ENCODE measurements at places on chromosomes 5 and 9.

DNA sequence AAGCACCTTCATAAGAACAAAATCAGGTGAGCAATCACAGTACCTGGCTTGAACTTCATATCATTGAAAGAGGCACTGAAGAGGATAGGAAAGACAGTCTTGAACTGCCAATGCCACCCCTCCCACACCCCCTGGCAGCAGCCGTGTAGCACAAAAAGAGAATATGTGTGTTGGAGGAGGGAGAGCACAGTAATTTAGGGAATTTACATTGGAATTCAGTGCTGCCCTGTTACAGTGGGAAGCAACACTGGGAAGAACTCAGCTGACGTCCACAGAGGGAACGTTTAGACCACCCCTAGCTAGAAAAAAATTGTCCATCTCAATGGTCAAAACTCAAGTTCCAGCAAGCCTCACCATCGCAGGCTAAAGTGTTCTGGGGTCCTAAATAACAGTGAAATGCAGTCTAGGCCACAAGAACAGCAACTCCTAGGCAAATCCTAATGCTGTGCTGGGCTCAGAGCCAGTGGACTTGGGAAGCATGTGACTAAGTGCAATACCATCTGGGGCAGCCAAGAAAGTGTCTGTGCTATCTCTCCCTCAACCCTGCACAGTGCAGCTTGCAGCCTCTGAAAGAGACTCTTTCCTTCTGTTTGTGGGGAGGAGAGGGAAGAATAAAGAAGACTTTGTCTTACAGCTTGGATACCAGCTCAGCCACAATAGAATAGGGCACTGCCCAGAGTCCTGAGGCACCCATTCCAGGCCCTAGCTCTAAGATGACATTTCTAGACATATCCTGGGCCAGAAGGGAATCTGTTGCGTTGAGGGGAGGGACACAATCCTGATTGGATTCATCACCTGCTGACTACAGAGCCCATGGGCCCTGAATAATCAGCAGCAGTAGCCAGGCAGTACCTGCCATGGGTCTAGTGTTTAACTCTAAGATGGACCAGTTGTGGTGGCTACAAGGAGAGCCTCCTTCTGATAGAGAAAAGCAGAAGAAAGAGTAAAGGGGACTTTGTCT, 62.1 kb upstream of the VLDLR start:
- no peak for DNase-seq

DNA sequence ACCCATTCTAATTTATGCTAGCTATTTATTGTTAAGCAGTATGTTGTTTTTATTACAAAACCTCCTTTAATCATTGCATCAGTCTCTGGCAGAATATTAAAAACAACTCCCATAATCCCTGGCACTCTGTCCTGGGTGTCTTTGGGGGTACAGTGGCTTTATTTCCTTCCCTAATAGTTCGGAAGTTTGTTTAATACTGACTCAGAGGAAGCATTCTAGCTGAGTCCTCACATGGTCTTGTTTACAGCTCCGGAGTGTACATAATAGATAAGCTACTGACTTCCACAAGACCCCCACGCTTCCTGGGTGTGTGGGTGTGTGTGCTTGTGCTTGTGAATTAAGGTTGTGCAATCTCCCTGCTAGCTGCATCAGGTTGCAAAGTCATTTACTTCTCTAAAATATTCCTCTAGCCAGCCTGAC, 149.8 kb upstream of the CDKN2B start:
- DNase-seq, result no peak

DNA sequence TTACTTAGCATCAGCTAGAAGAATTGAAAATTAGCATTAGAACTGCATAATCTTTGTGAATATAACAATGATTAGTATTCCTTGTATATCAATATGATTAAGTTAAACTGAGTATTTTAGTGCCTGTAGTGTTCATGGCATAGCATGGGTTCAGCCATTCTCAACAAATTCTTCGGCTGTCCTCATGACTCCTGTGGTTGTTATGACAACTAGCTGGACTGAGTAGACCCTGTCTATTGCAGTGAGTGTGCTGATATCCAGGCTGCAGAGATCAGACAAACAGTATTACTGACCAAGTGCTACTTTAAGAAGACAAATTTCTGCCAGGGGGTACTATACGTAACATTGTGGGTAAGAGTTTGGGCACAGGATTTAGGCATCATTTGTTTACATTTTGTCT, 125.9 kb downstream of the NUDT12 start:
- no peak for DNase-seq

DNA sequence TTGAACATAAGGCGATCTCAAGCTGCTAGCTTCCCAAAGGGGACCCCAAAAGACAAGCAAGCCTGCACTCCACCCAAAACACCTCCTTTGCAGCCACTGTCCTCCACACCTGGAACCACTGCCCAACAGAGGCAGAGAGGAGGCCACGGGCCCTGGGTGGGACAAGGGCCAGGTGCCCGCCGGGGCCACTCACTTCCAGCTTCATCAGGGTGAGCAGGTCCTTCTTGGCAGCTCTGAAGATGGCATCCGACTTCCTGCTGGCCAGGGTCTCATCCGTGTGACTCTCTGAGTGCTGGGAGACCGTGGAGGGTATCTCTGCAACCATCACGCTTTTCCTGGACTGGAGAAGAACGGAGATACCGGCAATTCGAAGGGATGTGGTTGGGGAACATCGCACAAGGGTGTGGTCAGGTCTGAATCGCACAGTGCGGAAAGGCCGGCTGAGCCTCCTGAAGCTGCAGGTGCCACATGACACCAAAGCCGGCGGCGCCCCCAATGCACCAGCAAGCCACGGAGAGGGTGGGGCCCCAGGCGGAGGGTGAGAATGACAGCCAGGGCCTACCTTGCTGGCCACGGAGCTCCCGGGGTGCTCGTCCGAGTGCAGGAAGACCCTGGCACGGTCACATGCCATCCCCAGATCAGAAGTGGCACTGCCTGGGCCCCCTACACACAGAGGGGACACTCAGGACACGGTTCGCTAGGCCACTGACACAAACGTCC, 44.6 kb downstream of the PNPLA7 start:
- DNase-seq, result no peak

GRCh38 chr5:144731786-144732185, 561.1 kb downstream of the KCTD16 start:
- no peak for DNase-seq

DNA sequence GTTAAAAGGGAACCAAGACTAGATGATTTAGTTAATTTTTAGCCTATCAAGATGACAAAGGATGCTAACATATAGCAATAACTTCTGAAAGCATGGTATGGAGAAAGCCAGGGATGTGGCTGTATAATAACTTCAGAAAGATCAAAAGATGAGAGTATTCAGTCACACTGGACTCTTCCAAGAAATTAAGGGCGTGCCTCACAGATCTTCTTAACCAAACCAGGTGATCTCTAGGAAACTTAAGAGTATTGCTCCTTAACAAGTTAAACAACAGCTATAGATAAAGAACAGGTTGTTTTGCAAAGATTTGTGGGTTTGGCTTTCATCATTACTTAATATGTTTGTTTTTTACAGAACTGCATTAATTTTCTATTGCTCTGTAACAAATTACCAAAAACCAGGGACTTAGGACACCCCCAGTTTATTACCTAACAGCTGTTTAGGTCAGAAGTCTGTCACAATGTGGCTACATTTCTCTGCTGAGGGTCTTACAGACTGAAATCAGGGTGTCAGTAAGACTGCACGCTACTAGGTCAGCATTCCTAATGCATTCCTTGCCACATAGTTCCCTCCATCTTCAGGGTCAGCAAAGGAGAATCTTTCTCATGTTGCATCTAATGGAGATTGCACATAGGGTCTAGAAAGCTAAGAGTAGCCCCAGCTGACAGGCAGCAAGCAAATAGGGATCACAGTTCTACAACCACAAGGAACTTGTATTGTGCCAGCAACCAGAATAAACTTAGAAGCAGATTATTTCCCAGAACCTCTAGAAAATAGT, 113.8 kb downstream of the WDR70 start:
- no peak for DNase-seq

DNA sequence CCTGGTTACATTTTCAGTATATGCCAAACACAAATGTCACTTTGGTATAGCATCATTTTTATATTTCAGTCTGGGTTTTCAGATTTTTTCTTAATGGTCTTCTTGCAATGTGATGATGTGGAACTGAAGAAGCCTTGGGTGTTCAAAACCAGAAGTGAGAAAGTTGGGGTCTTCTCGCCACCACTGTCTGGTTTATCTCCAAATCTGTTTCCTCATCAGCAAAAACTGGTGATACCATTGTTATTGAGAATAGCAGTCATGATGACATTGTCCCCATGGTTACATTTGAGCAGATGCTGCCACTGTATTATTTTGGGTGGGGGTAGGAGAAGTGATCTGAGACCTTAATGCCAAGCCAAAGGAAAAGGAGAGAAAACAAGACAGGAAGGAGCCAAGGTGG, 85.9 kb upstream of the MAP3K1 start:
- DNase-seq, result no peak

DNA sequence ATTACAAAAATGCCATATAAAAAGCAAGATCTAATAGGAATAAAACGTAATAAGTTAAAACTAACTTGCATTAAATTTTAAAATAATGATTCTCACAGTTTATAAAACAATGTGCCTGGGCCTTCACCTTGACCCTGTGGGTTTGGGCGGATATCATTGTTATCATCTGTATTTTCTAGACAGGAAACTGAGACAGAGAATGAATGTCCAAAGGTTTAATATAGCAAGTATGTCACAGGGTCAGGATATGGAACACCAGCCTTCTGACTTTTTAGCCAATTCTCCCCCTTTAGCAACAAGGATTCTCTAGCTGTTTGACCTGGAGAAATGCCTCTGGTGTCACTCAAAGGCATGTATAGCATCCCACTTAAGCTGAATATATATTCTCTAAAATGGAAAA, 67.2 kb downstream of the ITGA1 start:
- no peak for DNase-seq

GRCh38 chr9:93648181-93648580, 71.8 kb downstream of the PHF2 start:
- no peak for DNase-seq

DNA sequence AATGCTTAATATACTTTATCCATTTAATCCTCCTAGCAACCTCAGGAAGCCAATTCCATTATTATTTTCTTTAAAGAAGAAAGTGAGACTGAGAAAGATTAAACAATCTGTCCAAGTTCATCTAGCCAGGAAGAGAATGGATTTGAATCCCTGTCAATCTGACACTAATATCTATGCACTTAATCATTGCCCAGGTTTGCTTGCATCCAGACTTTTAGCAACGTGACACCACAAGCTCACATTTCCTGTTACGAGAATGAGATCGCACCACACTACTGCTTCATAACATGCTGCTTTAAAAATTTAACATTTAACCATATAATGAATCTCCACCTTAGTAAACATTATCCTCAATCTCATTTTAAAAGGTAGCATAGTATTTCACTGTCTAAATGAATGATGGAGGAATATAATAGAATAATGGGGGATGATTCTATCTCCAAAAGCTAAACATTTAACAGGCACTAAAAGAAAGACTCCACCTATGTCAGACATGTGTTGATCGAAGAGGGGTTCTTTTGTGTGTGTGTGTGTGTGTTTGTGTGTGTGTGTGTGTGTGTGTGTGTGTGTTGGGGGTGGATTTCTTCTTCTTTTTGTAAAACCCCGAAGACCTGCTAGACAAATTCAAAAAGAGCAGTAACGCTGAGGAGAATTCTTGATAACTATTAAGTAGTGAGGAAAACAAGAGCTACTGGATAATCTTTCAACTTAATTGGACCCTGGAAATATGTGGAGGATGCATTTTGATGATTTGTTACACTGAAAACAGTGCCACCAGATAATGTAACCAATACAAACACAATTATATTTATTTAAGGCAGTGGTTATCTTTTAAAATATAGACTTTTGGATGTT, 138.7 kb upstream of the NR3C1 start:
- DNase-seq, result no peak
